ENCODE measurements at places on chromosomes 5 and 9. TPM values are rescaled to one million over a fixed set of nuclear protein-coding genes. Genes with fewer than 3 reads are reported as not detected.

ELAVL2 gene
- total RNA-seq = 6.1 TPM

ISL1 gene
- total RNA-seq = 6.1 TPM

ALDOB gene
- total RNA-seq = 0.29 TPM

MZB1 gene
- 0.94 TPM for total RNA-seq

ARID3C gene
- 0.80 TPM for total RNA-seq

TYRP1 gene
- total RNA-seq = 0.57 TPM

C9 gene
- not detected for total RNA-seq

SLC36A3 gene
- total RNA-seq = not detected

SPINK5 gene
- total RNA-seq = 2.2 TPM

GRCh38 chr9:90802386-90802985, 867 bp downstream of the SYK start:
- DNase-seq = no peak

- DNase-seq = peak; percentile 87
These were observed 1.5 kb downstream of the SMARCA2 start for GRCh38 chr9:2016408-2017330.

DNA sequence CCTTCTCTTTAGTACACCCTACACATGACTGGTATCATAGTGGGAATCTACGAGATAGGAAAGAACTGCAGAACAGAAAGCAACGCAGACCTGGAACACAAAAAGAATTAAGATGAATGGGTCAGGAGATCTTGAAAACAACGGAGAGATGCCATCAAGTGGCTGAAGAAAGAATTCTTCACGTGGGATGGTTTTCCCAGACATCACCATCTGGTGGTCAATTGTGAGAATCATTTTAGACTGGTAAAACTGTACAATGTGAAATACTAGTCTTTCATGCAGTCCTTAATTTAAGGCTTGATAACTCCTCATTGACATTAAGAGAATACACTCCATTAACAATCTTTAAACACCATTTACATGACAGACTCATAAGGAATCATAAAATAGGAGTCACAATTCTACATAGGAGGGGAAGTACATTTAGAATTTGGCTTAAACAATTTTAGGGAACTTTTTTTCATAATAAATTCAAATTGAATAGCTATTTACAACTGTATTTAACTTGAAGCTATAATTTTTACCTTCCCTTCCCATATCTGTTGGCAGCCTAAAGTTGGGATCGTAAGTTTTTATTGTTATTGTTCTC, 128.4 kb upstream of the TRPM3 start:
- peak; percentile 49 for DNase-seq

GRCh38 chr9:6634444-6634843, 11.1 kb downstream of the GLDC start:
- DNase-seq = no peak

GRCh38 chr9:99634186-99634585, 187.5 kb upstream of the NR4A3 start:
- no peak for DNase-seq

DNA sequence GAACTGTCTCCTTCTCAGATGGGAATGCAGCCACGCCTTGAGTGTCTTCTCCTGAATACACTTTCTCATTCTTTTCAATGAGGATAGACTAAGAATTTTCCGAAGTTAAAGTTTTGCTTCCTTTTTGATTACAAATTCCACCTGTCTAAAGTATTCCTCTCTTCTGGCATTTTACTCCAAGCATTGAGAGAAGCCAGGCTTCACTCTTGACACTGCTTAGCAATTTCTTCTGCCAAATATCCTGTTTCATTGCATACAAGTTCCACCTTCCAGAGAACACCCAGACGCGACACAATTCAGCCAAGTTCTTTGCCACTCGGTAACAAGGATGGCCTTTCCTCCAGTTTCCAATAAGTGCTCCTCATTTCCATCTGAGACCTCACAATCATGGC, 35.6 kb upstream of the COL5A1 start:
- DNase-seq = no peak

DNA sequence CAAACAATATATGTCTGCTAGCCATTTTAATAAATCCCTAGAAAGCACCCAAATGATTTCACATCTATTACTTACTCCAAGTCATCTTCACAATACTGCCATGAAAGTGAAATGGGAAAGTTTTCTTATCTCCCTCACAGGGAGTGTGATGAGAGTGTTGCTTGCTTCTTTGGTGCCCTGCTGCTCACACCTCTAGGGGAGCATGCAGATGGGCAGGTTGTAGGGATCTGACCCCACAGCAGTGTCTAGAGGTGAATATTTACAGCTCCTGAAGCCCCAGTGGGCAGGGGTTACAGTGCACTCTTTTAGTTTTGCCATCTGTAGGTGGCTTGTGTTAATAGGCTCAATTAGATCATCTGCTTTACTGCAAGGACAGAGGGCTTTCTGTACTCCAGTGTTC, 173.2 kb downstream of the GABRG2 start:
- peak; percentile 54 for DNase-seq

DNA sequence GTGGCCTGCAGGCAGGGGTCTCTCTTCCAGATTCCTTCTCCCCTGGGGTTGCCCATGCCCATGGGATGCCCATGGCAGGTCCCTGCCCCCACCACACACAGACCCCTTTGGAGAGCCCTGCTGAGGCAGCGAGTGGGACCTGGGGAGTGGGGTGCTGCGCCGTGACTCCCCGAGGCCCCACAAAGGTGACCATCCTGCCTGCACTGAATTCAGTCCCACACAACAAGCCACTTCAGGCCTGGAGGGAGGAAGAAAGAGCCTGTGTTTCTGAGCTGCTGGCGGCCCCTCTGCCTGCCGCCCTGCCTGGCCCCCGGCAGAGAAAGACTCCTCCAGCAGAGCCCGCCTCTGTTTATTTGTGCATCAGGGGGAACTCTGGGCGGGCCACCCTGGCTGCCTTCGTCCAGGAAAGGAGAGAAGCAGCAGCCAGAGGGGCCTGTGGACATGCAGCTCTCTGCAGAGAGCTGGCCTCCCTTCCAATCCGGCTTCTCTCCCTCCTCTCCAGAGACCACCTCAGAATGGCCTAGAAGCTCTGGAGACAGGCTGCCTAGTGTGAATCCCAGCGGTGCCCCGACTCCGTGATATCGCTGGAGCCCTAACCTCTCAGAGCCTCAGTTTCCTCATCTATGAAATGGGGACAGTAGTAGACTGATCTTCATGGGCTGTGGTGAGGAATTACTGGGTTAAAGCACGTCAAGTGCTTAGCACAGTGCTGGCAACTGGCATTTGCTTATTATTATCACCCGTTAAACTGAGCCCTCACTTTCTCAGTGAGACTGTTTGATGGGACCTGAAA, 72.9 kb downstream of the COL27A1 start:
- no peak for DNase-seq

- DNase-seq = peak; percentile 73
These were observed 824 bp downstream of the MXD3 start for GRCh38 chr5:177310757-177311391.

DNA sequence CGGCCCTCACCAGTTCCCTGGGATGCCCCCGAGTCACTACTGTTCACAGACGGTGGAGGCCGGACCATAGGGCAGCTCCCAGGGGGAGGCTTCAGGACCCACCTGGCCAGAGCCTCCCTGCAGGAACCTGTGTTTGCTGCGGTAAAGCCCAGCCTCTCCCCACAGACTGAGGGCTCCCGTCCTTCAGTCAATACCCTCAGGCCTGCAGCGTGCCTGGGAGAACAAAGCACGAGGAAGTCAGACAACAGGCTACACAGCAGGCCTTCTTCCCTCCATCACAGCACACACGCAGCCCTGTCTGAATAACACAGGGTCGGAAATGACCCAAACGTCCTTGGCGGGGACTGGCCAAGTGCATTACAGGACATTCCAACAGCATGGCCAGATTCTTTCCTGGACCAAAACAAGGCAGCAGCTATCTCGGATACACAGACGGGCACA, 34.4 kb downstream of the COL23A1 start:
- peak; percentile 79 for DNase-seq

DNA sequence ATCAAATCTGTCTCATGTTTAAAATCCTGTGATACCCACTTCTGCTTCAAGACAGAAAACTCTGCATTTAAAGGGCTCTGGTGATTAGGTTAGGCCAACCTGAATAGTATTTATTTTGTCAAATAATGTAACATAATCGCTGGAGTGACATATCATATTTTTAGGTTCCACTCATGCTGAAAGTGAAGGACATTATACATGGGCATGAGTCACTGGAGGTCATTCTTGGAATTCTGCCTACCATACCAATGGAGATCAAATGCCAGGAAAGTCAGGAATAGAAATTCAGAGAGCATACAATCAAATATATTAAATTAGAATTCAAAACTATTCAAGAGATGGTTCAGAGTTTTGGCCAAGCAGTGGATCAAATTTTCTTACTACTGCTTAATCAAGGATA, 97.1 kb upstream of the PRSS3 start:
- DNase-seq = no peak

- DNase-seq = peak; percentile 75
These were observed 74.7 kb upstream of the SPIN1 start for GRCh38 chr9:88313364-88314220.

GRCh38 chr9:135070964-135071735, 16.3 kb upstream of the OLFM1 start:
- DNase-seq = peak; percentile 24

DNA sequence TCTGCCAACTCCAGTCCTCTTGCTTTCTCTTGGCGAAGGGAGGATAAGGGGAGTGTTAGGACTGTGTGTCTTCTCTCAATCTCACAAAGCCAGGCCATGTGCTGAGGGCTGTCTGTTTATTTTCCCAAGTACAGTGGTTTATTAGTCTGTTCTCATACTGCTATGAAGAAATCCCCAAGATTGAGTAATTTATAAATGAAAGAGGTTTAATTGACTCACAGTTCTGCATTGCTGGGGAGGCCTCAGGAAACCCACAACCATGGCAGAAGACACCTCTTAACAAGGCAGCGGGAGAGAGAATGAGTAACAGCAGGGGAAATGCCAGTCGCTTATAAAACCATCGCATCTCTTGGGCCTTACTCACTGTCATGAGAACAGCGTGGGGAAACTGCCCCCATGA, 36.2 kb upstream of the CKS2 start:
- DNase-seq = no peak

DNA sequence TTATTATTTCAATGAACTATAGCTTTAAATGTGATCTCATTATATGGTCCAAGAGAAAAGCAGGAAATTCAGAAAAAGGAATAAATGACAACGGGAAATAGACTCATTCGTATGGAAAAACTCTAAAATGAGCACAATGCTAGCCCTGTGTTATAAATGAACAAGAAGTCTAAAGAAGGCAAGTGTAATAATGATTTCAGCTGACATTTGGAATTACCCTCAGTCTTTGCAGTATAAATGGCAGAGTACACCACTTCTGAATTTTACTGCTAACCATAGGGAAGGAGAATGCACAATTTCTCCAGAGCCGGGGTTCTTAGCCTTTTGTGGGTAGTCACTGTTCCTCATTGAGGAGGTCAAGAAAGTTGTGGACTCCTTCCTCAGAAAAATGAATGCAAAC, 93.1 kb downstream of the ANKRD55 start:
- no peak for DNase-seq

DNA sequence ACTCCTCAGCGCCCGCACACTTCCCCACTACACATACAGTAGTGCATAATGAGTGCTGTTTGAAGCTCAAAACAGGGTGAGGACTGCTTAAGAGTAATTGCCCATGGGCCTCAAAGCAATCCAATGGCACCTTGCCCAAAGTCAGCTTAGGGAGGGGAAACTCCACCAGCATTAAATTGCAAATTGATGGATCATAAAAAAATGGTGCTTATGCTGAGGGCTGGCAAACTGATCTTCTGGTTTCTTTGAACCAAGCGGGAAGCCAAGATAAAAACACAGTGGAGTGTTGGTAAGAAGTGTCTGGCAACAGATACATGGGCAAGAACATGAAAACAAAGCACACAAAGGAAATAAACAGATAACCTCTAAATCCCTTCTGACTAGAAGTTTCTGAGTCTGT, 28.0 kb downstream of the TLE1 start:
- DNase-seq = no peak

- no peak for DNase-seq
These were observed 148.5 kb downstream of the C9orf152 start for GRCh38 chr9:110059461-110059860.

DNA sequence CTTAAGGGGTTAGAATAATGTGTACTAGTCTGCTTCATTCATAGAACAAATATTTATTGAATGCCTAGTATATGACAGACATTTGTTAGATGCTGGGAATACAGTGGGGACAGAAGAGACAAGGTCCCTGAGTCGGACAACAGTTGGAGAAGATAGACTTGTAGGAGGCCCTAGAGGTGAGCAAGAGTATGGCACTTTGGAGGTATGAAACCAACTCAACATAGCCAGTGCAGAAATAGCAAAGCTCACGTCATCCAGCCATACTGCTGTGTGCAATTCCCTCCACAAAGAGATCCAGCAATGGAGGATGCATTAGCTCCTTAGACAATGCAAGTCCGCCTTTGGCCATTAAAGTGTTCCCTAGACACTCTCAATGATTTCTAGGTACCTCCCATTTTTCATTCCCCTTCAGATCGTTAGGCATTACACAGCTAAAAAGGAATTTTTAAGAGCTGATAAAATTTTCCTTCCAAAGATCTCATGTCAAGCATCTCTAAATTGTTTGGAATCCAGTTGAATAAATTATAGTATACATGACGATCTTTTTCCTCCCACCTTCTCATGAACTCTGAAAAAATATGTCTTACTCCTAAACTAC, 1949.6 kb upstream of the WWC1 start:
- no peak for DNase-seq

GRCh38 chr9:34332076-34332964, 3.0 kb downstream of the NUDT2 start:
- no peak for DNase-seq

DNA sequence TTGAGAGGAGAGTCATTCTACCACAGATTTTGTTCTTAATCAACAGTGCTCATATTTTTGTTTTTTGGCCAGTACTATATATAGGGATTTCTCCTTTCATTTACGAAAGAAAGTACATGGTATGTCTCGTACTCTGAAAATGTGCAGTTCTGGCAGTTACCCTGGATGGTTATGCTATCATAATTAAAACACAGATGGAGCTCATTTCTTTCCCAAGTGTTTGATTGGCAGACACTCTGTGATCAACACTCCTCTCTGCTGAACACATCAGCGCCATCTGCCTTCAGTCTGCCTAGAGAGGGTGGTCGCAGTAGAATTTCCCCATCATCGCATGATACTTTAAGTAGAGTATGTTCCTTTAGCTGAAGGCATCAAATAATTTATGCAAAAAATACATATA, 64.5 kb downstream of the PAM start:
- DNase-seq = no peak

GRCh38 chr5:176650354-176650884, 3.1 kb downstream of the TSPAN17 start:
- peak; percentile 76 for DNase-seq

DNA sequence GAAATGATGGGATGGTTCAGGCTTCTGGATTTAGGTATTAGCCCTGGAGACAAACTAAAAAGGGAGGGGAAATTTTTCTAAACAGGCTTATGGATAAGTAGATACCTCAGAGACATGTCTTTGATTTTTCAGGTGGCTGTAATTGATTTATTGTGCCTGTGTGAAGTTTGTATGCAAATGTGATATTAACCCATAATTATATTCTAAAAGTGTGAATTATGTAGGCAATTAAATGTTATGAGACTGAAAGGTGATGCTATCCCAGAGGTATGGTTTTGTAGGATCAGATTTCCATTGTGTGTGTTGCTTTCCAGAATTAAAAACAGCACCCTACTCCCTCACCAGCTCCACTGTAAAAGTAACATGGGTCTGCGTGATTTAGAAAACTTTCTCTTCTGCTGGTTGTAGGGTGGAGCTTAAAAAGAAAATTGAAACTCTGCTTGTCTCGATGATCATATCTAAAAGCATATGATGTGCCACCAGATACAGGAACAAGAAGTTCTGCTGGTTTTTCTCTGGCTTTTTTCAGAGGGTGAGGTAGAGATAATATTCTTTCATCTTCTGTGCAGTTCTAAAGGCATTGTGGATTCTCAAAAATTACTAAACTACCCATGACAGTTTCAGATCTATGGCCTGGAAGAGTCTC, 71.8 kb upstream of the TAF11L2 start:
- DNase-seq = no peak

Data from endodermal cell (in vitro differentiated cells).